A673 (cell line): ENCODE measurements at places on chromosomes 16 and 17.
A peak's percentile ranks its signal among the peaks of the same experiment; 100 is the strongest.

DNA sequence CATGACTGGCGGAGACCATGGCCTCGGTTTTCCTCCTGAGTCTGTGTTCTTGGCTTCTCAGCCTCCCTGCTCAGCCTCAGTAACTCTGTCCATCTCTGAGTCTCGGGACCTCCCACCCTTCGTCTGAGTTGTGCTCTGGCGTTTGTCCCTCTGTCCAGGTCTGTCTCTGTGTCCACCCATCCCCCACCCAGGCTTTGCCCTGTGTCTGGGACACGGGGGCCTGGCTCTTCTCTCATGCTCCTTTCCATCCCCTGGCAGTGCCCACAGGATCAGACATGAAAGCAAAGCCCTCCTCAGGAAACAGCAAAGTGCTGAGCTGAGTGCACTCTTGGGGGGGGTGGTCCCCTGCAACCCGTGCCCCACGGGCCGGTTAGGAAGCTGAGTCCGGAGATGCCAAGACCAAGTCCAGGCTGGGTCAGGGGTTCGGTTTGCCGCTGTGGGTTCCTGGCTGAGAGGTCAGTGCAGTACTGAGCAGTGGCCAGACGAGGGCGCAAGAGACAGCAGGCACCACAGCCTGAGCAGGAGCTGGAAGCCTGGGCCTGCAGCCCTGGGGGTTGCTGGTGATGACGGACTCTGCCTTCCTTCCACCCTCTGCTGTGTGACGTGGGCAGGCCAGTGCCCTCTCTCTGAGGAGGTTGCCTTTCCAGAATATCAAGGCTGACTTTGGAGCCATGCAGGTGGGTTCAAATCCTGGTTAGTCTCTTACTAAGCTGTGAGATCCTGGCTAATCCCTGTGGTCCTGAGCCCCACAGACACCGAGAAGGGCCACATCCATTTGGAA lies 2.5 kb downstream of the P2RX1 start:
- peak; percentile 74 for DNase-seq

DNA sequence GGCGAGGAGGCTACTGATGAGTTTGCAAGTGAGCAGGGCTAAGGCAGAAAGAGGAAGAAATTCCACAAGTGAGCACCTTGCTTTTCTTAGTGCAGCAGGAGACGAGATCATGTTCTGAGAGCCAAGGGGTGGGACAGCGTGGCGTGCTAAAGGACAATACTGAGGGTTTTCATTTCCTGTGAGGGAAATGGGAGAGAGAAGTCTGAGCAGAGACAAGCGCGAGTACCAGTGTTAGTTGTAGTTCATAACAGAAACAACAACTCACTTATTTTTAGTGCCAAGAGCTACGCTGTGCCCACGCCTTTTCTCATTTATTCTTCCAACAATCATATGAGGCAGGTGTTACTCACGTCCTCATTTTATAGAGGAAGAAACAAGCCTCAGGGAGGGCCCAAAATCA lies 2.3 kb downstream of the SPACA3 start:
- DNase-seq: no peak

GRCh38 chr16:64292953-64293352 lies 828.9 kb downstream of the CDH11 start:
- no peak for DNase-seq

- no peak for DNase-seq
Measured at GRCh38 chr16:86401126-86401525, 109.2 kb upstream of the FOXF1 start.
